Stimulated activated CD4-positive, alpha-beta T cell treated with anti-CD3 and anti-CD28 coated beads, Interleukin-2, amount 100 ng/mL, for 24 hours (primary cell): ENCODE measurements at places on chromosomes 16 and 17.

- no peak for DNase-seq
Measured at GRCh38 chr17:76208120-76208519, 32.2 kb downstream of the RNF157 start.

DNA sequence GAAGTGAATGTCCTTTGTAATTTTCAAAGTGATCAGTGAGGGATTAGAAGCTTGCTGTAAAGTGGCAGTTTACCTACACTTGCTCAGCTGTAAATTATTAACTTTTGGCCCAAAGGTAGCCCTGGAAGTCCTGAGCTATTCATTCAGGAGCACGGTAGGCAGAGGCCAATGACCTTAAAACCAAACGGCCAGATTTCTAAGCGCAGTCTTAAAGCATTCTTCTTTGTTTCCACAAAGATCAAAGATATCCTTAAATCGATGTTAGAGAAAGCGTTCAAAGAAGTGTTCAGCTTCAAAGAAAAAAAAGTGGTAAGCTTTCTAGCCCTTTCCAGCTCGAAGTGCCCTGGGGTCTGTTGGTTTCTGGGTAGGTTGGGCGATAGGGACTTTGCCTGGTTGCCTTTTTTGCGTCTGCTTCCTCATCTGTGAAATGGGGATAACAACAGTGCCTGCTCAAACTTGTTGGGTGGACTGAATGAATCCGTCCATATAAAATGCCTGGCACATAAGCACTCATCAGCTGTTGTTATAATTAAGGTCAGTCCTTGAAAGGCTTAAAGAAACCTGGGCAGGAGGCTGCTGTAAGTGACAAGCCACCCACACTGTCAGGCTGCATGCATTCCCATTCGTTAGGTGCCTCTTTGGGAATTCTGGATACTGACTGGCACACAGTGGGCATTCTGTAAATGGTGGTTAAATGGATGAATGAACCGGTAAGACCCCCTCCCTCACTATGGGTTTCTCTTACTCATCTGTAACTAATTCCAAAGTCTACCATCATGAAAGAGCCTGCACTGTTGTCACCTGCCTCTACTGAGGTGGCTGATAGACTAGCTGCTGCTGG is 113.2 kb downstream of the PRKCA start:
- DNase-seq, result no peak

GRCh38 chr16:75580-76501 is 2.2 kb upstream of the MPG start:
- DNase-seq, result no peak

DNA sequence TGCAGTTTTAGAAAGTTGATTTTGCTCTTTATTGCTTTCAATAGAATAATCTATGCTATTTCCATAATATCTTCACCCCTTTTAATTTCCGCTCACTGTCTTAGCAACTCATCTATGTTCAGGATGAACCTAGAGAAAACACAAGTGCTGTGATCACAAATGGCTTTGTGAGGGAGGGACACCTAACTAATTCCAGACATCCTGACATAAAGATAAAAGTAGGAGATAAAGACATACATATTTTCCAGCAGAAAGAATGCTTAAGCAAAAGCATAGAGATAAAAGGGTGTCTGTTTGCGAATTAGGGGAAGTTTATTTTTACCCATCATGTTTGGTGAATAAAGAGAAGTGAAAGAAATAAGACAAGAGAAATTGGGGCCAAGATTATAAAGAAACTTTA is 254.2 kb downstream of the KCNJ2 start:
- DNase-seq, result no peak

GRCh38 chr16:70582280-70582978 is 58.8 kb downstream of the SF3B3 start:
- DNase-seq, result no peak

GRCh38 chr17:8781776-8782175 is 17.4 kb downstream of the MFSD6L start:
- no peak for DNase-seq
